HuH-7 (cell line): ENCODE measurements at places on chromosomes 5 and 9.
A peak's percentile ranks its signal among the peaks of the same experiment; 100 is the strongest.

GRCh38 chr9:98821831-98822230 lies 14.4 kb downstream of the GALNT12 start:
- no peak for DNase-seq

GRCh38 chr5:107223066-107223465 lies 447.7 kb downstream of the EFNA5 start:
- DNase-seq, result no peak

DNA sequence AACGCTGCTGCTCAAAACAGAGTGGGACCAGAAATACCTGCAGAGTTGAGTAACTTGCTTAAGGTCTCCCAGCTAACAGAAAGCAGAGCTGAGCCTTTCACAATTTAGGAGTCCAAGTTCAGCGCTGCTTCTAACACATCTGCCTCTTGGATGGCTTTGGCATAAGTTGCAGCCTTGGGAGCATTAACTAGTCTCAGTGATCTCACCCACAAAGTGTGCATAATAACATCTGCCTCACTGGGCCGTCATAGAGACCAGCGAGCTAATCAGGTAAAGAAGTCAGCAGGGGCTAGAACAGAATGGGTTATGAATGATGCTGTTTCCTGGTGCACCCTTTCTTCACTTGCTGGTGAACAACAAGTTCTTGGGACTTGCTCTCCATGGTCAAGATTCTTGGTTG lies 36.5 kb downstream of the WWC1 start:
- DNase-seq, result no peak

GRCh38 chr9:32877639-32878217 lies 94.4 kb downstream of the TMEM215 start:
- DNase-seq, result no peak

- DNase-seq, result no peak
Observed at GRCh38 chr5:74598731-74599130, 41.8 kb downstream of the ENC1 start.

DNA sequence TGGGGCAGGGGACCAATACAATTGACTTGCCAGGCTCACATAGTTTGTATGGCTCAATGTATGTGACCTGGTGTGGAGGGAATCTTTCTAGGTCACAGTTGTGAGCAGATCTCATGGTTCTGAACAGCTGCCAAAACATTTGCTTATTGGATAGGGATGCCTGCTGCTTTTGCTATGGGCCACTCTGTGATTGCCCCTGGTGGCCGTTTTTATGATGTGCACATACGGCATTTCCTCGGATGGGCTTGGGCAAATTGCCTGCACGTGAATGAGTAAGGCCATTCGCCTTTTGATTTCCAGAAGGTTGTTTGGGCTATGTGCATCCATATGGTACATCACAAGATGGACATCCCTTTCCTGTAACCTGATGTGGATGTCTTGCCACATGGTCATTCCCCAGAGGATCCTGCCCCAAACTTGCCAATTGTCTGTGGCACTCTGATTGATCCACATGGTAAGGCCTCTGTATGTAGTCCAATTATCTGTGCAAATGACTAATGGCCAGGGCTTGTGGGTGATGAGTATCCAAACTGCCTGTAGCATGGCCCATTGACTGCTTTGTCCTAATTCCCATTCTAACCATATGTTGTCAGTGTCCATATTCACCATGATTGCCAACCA lies 10.7 kb upstream of the SLC22A4 start:
- peak; percentile 55 for DNase-seq

DNA sequence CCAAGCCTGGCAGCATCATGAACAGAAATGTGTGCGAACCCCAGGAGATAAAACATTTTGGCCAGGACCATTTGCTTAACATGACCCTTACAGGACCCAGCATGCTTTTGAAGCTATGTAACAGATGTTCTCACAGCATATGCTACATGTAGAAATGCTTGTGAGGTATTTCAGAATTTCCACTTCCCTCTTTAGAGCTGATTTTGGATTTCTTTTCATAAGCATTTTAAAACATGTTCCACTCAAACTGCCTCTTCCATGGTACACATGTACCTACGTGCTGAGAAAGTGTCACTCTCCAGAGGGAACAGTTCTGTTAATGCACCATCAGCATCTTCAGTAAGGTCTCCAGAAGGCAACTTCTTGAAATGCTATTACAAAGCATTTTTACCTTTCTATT lies 15.7 kb upstream of the TSSK1B start:
- DNase-seq, result no peak

DNA sequence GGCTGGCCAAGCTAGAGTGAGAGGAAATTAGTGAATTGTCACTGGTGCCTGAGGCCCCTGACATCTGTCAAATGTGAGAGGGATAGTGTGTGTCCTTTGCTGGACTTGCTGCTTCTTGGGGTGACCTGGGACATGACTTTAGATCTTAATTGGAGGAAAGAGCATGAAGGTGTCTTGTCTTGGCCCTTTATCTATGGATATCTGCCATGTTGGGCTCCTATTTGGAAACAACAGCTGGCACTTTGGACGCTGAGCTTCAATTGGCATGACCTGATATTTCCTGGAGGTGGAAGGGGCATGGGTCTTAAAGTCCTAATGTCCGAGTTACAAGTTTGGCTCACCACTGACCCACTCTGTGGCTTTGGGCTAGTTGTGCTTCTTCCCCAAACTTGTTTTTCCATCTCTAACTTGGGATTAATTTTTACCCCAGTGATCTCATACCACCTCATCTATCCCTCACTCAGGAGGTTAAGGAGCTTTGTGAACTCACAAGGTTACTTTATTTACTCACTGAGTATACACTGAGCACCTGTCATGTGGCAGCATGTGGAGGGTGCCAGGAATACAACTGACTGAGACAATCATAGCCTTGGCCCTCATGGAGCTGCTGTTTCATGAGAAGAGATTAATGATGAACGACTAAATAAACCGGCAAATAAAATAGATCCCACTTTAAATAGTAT lies 30.1 kb upstream of the CXCL14 start:
- no peak for DNase-seq

- no peak for DNase-seq
Observed at GRCh38 chr5:111673891-111674626, 82.9 kb downstream of the NREP start.

DNA sequence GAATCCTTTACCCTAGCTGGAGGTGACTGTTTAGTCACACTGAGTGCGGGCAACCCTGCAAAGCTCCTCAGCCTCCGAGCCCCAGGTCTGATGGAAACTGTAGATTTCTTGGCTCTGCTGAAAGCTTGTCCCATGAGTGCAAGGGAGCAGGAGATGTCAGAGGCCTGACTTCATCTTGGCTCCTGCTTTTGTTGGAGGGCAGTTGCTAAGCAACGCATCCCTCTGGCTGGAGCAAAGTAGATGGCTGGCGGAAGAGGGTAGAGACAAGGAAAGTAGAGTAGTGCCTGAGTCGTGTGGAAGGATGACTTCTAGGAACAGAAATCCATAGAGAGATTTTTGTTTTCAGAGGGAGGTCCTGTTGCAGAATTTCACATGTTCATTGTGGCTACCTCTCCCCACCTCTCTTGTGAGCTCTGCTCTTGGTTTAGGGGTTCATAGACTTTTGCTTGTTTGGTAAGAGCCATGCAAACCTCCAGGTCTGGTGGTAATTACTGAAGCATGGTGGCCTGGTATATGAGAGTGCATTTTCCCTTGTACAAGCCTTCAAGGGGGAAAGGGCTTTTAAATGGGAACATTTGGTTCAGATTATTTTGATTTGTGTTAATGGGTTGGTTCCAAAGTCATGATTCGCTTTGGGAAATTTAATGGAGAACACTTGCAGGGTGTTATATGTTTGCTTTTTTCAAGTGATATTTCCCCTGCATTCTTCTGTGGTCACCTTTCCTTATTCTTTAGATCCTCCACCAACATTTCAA lies 71.5 kb downstream of the ARHGAP26 start:
- no peak for DNase-seq

- no peak for DNase-seq
Observed at GRCh38 chr9:78958892-78959291, 612.9 kb upstream of the TLE4 start.

GRCh38 chr9:6605202-6605601 lies 40.3 kb downstream of the GLDC start:
- DNase-seq, result no peak

DNA sequence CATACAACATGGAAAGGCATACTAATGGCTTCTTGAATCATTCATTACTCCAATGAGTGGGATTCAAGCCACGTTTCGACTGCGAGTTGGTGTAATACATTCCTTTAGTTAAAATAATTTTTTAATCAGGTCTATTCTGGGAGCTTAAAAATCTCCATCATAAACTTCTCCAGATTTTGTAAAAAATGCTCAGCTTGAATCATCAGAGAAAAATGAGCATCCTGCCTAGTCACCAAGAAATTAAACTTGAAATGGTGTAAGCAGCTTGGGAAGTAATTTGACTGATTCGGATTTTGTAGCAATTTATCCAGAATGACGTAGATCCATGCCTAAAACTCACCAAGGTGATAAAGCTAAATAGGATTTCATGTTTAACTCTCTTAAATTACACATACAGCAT lies 165.7 kb downstream of the SLCO4C1 start:
- no peak for DNase-seq

DNA sequence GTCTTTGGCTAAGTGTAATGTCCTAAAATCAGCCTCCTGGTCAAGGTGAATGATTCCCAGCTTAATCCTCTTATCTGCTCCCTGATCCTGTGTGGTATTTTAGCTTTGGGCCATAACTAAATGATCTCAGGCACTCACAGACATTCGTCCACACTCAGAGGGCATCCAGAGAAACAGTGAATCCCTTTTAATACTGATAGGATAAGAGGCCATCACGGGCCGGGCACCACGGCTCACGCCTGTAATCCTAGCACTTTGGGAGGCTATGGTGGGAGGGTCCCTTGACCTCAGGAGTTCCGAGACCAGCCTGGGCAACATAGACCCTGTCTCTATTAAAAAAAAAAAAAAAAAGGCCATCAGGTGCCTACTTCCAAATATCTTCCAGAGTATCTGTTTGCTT lies 6.3 kb downstream of the PDCL start:
- DNase-seq, result no peak

DNA sequence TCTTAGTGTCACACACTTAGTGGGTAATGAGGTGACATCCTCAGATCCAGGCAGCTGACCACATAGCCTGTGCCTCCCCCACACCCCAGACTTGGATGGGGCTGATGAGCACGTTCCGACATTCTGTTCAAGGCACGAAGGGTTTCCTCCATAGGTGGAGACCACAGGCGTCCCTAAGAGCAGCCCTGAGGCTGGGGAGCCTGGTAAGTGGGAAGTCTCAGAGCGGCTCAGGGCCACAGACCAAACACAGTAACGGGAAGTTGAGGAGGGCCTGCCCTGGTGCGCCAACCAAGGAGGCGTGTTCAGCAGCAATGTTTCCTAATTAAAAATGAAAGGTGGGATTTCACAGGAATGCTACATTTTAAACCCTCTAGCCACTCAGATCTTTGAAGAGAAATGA lies 102.3 kb upstream of the PHYKPL start:
- no peak for DNase-seq

GRCh38 chr5:122863721-122864120 lies 18.3 kb downstream of the SNX24 start:
- no peak for DNase-seq

DNA sequence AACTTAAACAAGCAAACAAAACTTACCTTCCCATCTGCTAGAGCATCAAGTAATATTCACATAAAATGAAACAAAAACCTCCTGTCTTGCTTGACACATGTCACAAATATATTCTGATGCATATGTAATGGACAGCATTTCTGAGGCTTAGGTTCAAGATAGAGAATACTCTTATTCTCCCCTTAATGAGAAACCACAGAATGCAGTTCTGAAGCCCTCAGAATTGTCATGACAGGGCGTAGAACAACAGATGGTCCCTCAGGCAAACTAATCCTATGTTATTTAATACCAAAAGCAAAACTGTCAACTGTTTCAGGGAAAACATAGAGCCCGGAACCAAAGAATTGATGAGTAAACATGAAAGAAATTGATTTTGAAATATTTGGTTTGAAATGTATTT lies 229.9 kb upstream of the RIOK2 start:
- DNase-seq, result no peak

DNA sequence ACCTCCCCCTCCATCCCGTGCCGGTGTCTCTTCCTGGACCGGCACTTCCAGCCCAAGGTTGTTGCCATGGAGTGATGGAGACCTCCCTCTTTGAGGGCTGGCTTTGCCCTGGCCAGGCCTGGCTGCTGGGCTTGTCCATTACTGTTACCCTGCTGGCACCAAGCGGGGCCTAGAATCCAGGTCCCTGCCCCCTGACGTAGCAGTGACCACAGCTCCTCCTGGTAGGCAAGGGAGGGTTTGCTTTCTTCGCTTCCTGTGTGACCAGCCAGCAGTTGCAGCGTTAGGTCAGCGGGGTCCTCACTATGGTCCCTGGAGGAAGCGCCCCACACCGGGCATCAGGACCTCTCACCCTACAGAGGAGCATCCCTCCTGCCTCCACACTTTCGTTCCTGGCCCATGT lies 146.7 kb upstream of the COL5A1 start:
- DNase-seq, result no peak

DNA sequence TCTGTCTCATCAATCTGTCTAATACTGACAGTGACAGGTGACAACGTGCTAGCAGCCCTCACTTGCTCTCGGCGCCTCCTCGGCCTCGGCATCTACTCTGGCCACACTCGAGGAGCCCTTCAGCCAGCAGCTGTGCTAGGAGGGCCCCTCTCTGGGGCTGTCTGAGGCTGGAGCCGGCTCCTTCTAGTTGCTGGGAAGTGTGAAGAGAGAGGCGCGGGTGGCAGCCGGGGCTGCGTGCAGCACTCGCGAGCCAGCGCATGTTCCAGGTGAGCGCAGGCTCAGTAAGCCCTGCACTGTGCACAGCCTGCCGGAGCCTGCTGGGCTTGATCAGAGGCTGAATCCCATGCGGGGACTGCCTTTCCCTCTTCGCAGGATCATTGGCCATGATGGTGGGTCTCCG lies 330.7 kb downstream of the CDH10 start:
- DNase-seq, result no peak

DNA sequence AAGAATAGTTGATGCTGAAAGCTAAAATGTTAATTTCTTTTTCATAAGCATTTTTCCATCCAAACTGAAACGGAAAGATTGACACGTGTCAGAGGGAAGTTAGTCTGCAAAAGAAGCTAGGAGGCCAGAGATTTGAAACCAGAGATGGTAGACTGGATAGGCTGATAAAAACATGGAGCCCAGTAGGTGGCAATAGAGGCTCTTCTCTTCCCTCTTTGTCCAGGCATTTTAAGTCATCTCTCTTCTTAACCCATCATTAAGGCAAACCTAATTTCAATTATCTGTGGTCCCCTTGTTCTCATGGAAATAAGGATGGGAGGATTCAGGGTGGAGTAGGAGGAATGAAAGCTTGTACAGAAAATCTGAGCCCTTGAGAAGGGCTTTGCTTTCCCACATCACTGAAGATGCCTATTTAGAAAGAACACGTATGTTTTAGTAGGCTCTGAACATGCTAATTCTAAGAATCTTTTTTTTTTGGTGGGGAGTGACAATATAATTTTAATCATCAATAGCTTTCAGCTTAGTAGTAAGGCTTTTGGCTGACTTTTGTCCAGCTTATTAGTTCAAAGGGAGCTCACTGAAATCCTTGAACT lies 66.6 kb downstream of the ZNF474 start:
- DNase-seq, result no peak

GRCh38 chr5:55601204-55601618 lies 66.4 kb upstream of the PLPP1 start:
- DNase-seq, result peak; percentile 46
